ENCODE measurements at places on chromosomes 7 and 10.

- no peak for ATAC-seq
Measured at GRCh38 chr7:158017111-158018097, 570.2 kb downstream of the PTPRN2 start.

GRCh38 chr7:151511946-151512345, 7.7 kb downstream of the RHEB start:
- ATAC-seq: no peak

DNA sequence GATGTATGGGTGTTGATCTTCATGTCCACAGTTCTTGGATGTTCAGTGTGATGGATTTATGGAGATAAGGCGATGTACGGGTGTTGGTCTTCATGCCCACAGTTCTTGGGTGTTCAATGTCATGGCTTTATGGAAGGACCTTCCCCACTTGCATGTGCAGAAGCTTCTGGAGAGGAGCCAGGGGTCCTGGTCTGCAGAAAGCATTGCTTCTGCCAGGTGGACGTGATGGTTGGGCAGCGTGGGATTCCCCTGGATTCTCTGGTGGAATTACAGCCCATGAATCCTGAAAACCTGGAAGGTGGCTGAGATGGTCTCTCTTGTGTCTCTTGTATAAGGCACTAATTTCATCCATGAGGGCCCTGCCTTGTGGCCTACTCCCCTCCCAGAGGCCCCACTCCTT, 183.7 kb upstream of the TCERG1L start:
- ATAC-seq: no peak

- ATAC-seq: no peak
Measured at GRCh38 chr7:149220534-149220933, 18.9 kb upstream of the ZNF212 start.
